ENCODE measurements at places on chromosomes 2 and 18.

- DNase-seq, result peak; percentile 21
These were observed 22.5 kb upstream of the RAB27B start for GRCh38 chr18:54805571-54806334.

DNA sequence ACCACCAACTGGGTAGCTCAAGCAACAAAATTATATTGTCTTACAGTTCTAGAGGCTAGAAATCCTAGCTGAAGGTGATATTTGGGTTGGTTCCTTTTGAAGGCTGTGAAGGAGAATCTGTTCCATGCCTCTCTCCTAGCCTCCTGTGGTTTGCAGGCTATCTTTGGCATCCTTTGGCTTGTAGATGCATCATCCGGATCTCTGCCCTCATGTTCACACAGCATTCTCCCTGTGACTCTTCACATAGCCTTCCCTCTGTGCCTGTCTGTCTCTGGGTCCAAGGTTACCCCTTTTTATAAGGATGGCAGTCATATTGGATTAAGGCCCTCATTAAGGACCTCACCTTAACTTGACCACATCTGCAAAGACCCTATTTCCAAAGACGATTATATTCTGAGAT lies 78.6 kb upstream of the MAP3K20 start:
- no peak for DNase-seq

DNA sequence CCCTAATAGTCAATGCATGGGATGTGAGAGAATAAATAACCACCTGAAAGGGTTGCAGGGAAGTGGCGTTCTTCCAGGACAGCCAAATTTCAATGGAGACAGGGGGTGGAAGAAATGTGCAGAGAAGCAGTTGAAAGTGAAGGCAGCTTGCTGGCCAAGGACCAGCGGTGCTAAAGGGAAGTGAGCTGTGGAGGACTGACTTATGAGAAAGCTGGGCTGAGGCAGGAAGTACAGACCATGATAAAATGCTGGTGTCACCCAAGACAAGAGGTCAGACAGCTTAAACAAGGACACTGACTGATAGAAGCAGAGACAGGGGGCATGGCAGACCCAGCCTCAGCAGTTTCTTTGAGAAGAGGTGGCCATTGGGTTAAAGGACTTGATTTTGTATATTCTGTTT lies 106.7 kb downstream of the DTNB start:
- no peak for DNase-seq

- no peak for DNase-seq
These were observed 14.3 kb downstream of the TEX44 start for GRCh38 chr2:231606941-231607340.

DNA sequence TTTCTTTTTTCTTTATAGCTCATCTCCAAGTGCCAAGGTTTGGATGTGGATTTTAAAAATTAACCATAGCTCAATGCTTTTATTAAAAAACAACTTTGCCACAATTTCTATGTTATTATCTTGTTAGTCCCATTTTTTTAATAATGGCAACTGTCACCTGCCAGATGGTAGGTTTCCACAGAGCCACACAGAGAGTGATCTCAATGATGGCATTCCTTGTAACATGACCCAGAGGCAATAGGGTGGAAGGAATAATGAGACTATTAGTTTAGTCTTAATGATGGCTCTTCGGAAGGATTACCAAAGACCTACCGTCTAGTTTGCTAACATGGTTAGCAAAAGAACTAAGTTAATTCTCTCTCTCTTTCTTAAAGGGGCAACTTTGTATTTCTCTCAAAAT lies 64.0 kb downstream of the REL start:
- no peak for DNase-seq

GRCh38 chr18:11367351-11367750 lies 218.0 kb upstream of the PIEZO2 start:
- DNase-seq, result no peak

DNA sequence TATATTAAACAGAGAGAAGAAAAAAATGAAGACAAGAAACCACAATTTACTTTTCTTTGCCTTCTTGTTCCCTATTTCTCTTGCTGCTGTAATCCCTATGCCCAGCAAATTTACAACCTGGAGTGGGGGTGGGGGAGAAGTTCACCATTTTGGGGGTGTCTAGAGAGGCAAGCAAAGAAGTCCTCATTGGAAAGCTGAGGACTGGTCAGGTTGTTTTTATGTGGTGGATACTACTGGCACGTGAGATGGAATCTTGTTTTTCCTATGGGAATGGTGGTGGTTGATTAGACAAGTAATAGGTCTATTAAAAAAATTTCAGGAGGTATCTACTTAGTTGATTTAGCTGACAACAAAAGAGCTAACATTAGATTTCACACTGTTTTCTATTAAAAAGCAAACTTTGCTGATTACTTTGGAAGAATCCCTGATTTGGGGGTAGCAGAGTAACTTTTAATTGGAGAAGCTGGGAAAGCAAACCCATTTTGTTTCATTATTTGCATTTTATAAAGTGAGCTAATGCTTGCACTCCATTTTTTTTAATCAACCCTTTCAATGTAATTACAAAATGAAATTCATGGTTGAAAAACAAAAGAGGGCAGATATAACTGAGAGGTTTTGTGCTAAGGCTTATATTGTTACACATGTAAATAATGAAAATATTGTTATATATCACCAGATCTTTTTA lies 6.0 kb downstream of the POU3F3 start:
- no peak for DNase-seq

GRCh38 chr2:233802132-233802815 lies 24.1 kb downstream of the MROH2A start:
- DNase-seq, result no peak

DNA sequence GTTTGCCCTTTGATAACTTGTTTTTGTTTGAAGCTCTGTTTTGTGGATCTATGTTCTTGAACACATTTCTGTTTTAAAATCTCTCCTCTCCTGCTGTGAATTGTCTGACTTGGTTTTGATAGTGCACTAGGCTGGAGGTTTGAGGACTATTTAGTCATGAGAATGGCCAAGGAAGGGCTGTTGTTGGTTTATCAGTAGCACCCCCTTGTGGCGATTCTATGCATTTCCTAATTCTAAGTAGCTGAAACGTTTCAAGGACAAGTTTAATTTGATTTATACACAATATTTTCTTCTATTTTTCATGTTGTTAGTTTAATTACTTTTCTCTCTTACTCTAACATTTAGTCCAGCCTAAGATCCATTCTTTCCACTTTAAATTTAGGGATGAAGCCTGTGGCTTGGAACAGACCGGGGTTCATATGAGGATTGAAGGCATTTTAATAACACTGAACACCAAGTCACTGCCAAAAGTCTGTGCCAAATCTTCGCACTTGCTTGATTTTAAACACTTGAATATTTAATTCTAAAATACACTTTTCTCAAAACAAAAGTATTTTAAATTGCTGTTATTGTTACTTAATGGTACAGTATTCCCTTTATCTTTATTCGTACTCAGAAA lies 166.0 kb downstream of the SOCS6 start:
- DNase-seq, result peak; percentile 59

- DNase-seq, result no peak
These were observed 1.3 kb upstream of the ZNF512 start for GRCh38 chr2:27581417-27582128.

DNA sequence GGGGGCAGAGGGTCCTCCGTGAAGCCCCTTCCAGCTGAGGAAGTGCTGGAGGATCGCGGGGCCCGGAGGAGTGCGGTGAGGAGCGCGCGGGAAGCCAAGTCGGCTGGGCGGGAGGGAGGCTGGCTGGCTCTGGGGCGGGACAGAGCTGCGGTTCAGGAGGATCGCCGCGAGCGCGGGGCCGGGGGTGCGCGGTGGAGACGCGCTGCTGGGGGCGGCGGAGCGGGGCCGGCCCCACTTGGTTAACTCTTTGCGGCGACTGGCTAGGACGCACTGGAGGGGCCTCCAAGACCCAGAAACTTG lies 464 bp downstream of the CYBRD1 start:
- DNase-seq, result no peak

DNA sequence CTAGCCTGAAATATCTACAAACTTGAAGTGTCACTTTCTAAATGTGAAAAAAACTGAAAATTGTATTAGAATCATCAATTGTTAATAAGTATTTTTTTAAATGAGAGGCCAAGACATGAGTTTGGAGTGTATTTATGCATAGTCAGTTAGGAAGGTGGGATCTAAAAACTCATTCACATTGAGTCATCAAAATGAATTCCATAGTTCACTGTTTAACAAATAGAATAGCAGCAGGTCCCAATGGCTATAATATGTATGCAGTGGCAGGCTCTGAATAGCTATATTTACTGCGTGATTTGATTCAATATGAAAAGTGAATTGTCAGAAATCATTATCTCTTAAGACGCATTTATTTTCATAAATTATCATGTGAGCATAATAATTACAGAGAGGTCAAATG lies 256.1 kb downstream of the ZNF385B start:
- no peak for DNase-seq

- no peak for DNase-seq
These were observed 136.7 kb downstream of the LAMA3 start for GRCh38 chr18:23825978-23826405.

DNA sequence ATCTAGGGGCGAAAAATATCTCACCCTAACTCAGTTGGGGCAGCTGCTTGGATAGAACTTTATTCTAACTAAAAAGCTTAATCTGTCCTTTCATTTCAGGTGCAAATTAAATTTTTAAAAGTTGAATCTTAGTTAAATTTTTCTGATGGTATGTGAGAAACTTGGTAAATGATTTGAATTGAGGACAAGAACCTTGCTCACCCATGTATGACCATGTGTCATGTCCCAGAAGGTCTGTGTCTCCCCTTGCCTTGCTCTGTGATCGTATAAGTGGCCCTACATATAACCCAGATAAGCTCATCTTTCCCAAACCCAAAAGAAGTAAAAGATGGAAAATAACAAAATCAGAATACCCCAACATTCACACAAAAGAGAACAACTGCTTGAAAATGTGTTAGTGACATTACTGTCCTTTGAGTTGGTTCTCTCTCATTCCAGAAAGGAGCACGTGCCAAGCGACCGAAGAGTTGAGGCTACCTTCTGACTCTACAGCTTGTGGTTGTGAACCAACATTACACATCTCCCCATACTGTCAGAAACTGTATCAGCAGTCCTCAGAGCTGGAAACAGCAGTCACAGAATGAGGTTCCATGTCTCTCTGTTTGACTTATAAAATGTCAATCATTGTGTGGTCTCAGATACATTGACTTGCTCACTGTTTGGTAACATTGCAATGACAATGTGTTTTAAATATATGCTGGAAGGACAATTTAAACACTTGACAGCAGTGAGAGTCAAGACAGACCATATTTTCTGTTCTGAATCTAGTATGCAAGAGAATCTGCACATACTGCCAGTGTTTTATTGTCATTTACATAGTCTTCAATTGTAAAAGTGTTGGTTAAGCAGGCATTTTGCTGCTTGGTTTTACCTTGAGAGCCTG lies 46.3 kb upstream of the TANK start:
- DNase-seq, result no peak

GRCh38 chr18:12113999-12114646 lies 20.5 kb downstream of the ANKRD62 start:
- DNase-seq, result no peak

DNA sequence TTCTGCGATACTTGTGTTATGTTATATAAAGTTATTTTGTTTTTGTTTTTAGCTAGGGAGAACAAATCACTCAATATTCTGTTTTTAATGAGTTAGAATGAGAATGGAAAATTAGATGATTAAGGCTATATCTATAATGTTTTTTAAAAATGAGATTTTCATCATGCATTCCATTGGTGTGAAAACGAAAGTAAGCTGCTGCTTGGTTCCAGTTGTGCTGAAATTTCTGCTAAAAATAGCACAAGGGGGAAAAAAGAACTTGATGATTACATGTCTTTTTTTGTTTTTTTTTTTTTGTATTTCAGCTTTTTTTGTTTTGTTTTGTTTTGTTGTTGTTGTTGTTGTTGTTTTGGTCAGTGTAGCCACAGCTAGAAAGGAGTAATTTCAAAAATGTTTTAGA lies 242.6 kb upstream of the KCNJ3 start:
- DNase-seq, result no peak

- no peak for DNase-seq
These were observed 246.1 kb downstream of the NRXN1 start for GRCh38 chr2:50785816-50786215.

DNA sequence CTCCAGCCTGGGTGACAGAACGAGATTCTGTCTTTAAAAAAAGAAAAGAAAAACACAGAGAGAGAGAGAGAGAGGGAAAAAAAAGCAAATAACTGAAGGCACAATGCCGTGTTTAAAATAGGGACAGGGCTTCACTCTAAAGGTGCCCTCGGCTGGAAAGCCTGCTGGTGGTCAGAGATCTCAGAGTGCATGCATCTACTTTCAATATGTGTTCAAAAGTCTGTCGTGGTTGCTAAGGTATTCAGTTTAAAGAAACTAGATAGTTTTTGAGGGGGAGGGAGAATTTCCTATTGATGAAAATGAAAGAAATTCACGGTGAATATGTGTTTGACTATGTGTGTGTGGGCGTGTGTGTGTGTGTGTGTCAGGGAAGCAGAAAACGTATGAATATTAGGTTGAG lies 11.0 kb upstream of the CBLN2 start:
- DNase-seq, result no peak

DNA sequence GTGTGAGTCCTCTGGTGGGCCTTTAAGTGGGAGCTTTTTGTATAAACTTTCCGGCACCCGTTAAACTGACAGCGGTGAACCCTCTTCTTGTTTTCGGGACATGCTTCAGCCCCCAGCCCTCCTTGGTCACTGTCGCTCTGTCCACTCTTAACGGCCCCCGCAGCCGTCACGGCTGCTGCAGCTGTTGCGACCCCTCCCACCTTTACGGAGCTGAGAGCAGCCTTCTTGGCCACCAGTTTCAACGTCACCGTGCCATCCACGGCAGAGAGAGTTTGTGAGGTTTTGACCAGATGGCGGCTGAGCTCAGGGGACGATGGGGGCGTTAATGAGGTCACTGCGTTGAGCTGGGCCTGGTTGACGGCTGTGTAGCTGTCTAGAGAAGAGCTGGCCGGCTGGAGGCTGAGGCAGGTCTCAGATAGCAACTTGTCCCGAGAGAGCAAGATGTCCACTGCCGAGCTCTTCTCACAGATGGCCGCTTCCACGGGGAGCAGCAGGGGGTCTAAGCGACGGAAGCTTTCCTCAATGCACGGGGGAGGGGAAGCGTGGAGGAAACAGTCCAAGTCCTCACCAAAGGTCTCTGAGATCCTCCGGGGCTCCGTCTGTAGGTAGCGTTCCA lies 41.9 kb downstream of the KLF7 start:
- no peak for DNase-seq

DNA sequence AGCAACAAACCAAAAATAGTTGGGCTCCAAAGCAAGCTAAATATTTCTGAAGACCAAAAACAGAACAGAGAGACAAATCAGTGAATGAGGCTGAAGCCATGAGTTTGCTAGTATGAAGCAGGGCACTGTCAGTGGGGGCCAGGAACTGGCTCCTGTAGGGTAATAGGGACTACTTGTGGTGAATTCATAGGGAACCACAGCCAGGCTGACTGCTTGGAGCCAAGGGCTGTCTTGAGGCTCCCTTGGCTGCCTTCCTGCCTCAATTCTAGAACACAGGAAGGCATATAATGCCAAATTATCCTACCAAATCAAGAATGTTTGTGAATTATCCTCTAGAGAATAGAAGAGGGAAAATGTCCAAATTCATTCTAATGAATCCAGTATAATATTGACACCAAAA lies 406.0 kb downstream of the CCDC85A start:
- DNase-seq, result no peak

GRCh38 chr18:72128649-72129048 lies 415.5 kb downstream of the CBLN2 start:
- DNase-seq, result no peak
